T-helper 2 cell (primary cell): ENCODE measurements at places on chromosomes 16 and 17.
A peak's percentile ranks its signal among the peaks of the same experiment; 100 is the strongest.

DNA sequence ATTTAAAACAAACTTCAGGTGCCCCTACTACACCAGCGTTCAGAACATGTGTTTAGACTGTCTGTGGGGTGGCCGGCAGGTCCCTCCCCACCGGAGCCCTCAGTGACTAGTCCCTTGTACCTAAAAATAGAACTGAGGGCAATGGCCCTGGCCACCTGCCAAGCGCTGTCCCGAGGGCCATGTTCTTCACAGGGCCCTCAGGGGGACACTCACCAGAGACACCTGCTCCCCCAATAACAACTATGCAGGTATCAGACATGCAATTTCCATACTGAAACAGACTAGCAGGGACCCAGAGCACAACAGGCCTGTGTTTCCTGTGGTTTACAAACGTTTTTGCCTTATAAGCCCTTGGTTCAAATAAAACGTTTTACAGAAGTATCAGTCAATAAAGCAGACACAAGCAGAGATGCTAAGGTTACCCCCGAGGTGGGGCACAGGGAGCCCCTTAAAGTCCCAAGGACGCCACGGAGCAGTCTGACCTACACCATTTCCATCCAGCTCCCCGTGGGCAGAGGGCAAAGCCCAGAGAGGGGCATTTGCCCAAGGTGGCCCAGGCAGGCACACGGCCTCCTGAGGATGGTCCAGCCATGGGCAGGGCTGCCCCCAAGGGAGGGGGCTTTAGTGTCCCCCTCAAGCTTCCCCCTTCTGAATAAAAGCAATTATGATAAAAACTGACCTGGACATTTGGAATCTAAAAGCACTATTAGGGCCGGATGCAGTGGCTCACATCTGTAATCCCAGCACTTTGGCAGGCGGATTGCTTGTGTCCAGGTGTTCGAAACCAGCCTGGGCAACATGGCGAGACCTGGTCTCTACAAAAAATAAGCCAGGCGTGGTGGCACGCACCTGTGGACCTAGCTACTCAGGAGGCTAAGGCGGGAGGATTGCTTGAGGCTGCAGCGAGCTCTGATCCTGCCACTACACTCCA lies 896 bp upstream of the MYLK3 start:
- no peak for DNase-seq

GRCh38 chr16:57373117-57373947 lies 1.0 kb downstream of the CX3CL1 start:
- DNase-seq = no peak

- no peak for DNase-seq
Measured at GRCh38 chr17:28760601-28761562, 17.1 kb downstream of the TRAF4 start.

DNA sequence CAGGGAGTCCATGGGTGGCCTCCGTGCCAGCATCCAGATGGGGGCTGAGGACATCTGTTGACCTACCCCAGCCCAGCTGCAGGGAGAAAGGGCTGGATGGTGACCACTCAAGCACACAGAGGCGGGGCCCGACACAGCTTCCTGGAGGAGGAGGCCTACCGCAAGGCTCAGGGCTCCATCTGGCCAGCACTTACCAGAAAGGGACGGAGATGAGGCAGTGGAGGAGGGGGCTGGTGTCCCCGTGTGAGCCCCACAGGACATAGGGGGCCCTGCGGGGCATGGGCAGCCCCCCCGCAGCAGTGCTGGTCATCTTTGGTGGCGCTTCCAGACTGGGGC lies 147.5 kb upstream of the CIBAR2 start:
- DNase-seq = no peak

- DNase-seq = no peak
Measured at GRCh38 chr17:77365584-77366186, 224.9 kb downstream of the SEC14L1 start.

GRCh38 chr16:13425836-13426235 lies 494.1 kb upstream of the ERCC4 start:
- no peak for DNase-seq

- DNase-seq = no peak
Measured at GRCh38 chr17:50689956-50690886, 17.5 kb downstream of the ANKRD40 start.

DNA sequence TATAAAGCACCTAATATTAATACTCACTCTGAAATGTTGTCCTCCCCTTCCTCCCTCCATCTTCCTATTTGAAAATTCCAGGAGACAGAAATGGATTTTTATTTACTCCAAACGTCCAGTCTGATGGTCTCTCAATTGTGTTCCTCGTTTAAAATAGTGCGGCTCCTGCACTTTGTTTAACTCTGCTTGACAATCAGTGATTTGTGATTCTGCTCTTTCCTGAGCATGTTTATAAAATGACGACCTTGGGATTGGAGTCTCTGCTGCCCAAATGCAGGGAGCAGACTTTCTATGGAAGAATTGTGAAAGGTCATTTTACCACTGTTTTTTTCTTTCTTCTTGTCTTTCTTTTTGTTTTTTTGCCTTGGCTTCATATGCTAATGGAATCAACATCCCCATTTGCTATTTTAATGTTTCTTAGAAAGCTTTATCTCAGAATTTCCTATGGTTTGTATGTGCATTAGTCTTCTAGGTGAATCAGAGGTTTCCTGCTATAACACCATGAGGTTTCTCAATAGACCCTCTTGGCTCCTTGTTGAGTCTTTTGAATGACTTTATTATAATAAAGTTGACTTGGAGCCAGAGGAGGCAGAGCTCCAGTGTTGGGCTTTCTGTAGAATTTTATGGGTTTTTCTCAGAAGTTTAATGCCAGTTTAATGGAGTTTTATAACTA lies 376.5 kb downstream of the CDH11 start:
- no peak for DNase-seq

GRCh38 chr16:26386096-26386495 lies 680.6 kb upstream of the C16orf82 start:
- no peak for DNase-seq

- peak; percentile 92 for DNase-seq
Measured at GRCh38 chr17:76501018-76501826, at the start of gene RHBDF2. RHBDF2 (minus strand) TSS chr17:76501423; CDS start chr17:76481524, 19,899 bp downstream.

DNA sequence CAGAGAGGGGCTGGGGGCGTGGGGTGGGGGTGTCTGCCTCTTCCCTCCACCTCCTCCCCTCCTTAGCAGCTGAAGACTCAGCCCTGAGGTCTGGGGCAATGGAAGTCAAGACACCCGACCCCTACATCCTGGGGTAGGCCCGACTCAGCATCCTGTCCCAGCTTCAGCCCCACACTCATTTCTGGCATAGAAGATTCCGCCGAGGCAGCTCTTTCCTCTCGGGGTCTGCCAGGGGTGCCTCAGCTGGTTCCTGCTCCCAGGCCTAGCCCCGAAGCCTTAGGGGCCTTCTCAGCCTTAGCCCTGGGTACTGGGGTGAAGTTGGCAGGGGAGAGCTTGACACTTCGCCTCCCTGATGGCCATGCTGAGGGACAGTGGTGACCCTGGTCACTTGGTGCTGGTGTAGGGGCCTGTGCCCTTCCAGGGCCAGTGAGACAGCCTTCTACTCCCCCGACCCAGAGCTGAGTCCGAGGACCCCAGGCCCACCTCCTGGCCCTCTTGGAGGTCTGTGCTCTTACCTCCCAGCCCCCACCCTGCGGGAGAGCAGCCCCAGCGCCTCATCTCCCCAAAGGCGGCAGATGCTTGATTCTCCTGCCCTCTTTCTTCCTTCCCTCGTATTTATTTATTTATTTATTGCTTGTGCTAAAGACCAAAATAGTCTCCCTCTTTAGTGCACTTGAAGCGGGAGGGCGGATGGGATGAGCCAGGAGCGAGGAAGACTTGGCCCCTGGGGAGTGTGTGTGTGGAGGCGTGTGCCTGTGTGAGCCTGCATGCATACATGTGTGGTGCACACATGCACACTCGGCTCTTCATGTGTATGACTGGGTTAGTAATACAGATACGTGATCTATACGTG lies 42.5 kb downstream of the KCNJ12 start:
- DNase-seq = no peak

DNA sequence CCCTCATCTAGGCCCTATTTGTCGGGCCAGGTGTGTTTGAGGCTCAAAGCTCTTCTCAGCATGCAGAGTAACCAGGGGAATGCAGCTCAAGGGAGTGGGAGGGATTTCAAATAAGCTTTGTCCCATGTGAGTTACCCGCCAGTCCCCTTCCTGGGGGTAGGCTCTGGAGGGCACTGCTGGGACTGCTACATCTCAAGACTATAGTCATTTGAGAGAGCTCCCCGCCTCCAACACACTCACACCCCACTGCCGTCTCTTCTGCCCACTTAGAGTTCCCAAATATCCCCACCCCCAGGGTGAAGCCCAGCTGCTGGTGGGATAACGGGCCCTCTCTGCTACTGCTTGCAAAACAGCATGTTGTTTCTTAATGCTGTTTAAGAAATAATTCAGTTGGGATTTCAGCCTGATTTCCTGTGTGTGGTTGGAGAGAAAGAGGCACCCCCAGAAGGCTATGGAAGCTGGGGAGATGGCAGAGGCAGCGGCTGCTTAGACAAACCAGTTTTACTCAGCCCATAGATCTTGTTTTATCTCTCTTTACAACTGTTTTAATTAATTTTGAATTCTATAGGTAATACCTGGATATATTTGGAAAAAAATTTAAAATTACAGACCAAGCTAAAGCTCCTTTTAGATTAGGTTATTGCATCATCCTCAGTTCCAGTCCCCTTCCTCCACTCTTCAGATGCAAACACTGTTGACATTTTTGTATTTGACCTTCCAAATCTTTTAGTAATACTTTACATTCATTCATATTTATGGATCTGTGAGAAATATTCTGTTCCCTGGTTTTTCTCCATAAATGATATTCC lies 4.1 kb upstream of the MPO start:
- no peak for DNase-seq

DNA sequence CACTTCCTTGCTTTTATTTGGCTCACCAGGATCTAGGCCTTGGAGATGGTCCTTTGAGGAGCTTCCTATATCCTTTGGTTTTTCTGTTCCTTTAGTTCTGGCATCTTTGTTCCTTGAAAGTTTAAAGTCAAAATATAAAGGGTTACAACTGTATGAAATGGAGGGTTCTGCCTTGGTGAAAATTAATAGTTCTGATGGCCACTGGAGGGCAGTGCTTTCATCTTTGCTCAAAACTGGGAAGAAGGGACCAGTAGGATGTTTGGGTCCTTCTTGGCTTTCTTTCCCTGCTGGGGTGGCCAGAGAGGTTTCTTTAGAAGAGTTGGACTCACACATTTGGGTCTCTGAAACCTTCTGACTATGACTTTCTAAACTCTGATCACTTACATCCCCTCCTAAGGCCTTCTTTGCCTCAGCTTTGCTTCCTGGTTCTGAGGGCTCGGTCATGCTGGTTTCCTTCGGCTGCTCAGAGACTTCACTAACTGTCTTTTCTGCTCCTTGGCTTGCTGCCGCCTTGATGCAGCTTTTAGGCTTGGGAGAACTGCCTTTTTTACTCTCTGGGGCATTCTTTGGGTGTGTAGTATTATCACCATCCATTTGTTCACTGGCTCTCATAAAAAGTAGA lies 10.9 kb upstream of the ITGA2B start:
- no peak for DNase-seq

- DNase-seq = no peak
Measured at GRCh38 chr17:77208217-77208808, 67.5 kb downstream of the SEC14L1 start.

GRCh38 chr16:86410081-86410480 lies 100.2 kb upstream of the FOXF1 start:
- no peak for DNase-seq

GRCh38 chr17:61507383-61508066 lies 55.3 kb downstream of the TBX4 start:
- no peak for DNase-seq

GRCh38 chr17:79463421-79464317 lies 147.2 kb downstream of the RBFOX3 start:
- no peak for DNase-seq

DNA sequence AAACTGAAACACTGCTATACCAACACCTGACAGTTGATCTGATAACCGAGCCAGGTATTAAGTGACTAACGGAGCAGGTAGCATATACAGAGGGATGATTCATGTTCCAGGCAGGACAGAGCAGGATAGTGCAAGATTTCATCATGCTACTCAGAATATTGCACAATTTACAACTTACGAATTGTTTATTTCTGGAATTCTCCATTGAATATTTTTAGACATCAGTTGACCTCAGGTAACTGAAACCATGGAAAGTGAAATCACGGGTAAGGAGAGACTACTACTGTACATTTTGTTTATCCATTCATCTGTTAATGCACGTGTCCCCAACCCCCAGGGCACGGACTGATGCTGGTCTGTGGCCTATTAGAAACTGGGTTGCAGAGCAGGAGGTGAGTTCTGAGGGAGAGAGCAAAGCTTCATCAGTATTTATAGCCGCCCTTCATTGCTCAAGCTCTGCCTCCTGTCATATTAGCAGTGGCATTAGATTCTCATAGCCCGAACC lies 14.5 kb upstream of the PPM1E start:
- no peak for DNase-seq

DNA sequence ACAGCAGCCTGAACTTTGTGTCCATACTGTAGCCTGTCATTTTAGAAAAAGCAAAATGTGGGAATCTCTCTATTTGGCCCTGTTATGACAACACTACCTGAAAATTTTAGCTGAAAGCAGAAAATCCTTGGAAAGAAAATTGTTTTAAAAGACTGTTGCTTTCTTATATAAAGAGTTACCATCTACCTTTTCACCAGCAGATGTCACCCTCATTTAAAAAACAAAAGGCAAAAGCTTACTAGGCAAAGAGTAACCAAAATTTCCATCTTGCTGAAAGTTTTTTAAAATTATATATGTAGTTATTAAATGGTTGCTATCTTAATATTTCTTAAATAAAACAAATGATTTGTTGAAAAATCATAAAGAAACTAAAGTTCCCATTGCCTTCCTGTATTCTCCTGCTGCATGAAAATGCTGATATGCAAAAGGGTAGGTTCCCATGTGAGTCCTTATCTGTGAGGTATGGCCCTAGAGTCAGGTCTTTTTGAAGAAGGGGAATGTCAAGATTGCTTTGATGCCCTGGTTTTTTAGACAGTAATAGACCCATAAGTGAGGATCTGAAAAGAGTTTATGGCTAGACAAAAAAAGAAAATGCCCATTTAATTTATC lies 61.0 kb downstream of the TNRC6C start:
- no peak for DNase-seq

GRCh38 chr16:47370536-47370935 lies 90.3 kb downstream of the ITFG1 start:
- DNase-seq = no peak

DNA sequence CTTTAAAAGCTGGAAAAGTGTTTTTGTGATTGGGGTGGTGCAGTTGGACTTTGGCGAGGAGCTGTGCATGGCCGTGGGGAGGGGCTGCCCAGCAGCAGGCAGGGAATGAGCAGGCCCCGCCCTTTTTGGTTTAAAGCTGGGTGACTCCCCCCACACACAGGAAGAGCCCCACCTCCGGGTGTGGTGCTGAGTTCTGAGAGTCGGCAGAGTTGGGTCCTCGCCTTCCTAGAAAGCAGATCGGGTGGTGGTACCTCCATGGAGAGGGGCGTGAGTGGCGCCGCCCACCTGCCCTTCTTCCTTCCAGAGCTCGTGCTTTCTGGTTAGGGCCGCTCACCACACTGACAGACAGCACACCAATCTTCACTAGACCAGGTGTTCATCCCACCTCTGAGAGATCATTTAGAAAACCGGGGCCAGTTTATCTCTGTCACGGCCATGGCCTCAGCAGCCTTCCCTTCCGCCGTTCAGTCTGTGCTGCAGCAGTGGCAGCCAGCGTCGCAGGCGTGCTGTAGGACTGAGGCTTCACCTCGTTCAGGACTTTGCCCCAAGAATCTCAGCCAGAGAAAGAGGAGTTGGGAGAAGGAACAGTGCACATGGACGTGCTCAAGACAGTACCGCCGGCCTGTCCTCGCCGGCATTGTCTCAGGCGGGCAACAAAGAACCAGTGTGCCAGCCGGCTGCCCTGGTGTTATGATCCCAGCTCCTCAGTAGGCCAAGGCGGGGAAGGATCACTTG lies 144.0 kb upstream of the CHMP6 start:
- DNase-seq = peak; percentile 20

GRCh38 chr17:79842656-79843473 lies 3.6 kb upstream of the CBX4 start:
- no peak for DNase-seq
